MCF 10A (cell line): ENCODE measurements at places on chromosomes 4 and X.

- DNase-seq, result peak; percentile 72
Observed at GRCh38 chrX:154051201-154051810, 31.6 kb upstream of the IRAK1 start.

GRCh38 chr4:10761903-10762302, 77.3 kb upstream of the CLNK start:
- DNase-seq, result no peak

DNA sequence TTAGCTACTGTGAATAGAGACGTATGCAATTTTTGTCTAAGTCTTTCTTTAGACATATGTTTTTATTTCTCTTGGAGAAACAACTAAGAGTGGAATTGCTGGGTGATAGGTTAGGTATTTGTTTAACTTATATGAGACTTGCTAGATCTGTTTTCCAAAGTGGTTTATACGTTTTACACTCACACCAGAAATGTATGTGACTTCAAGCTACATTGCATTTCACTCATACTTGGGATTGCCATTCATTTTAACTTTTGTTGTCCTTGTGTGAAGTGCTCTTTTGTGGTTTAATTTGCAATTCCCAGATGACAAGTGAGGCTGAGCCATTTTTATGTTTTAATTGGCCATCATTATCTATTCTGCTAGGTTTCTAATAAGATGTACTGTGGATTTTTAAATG, 817.2 kb downstream of the GLUD2 start:
- DNase-seq, result no peak

DNA sequence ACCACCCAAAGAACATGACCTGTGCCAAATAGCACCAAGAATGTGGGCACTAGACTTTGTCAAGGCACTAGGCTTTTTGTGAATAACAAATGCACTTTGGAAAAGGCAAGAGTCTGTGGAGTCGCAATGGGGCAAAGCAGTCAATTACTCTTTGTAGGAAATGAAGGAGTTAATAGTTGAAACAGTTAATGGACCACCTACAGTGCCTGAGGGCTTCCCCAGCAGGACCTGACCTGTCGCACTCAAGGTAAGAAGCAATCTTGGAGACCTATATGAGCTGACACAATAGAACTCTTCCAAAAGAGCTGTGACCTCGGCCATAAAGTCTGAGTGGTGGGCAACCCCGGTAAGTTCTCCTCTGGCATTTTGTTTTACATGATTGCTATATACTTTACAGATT, 49.2 kb upstream of the CAPN6 start:
- no peak for DNase-seq

GRCh38 chr4:107857741-107858140, 33.0 kb downstream of the SGMS2 start:
- DNase-seq, result no peak

DNA sequence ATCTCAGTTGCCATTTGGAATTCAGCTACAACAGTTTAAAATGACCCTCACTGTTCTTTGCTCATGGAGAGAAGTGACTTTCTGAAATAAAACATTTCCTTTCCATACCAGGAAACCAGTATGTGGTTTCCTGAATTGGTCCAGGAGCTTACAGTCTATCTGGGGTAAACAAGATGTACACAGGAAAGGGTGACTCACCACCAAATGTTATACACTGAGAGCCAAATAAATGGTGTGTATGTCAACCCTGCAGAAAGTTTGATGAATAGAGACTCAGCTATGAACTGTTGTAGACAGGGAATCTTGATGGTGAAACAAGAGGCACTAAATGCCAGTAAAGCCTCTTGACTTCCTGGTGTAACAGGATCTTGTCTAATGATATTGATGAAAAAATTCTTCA, 100.4 kb downstream of the HS6ST2 start:
- peak; percentile 69 for DNase-seq

DNA sequence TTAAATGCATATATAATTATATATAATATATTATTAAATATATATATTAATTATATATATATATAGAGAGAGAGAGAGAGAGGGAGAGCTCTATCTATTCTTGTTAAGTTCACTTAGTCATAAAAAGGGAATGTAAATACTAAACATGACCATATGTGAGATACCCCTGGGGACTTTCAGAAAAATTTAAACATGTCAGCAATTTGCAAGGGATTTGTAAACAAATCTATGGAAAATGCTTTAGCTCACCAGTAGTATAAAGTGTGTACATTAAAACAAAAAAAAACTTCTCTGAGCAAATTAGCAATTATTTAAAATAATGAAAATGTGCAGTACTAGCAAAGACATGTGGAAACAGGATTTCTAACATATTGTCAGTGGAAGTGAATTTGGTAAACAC, 1755.5 kb downstream of the PCDH19 start:
- DNase-seq, result no peak

- DNase-seq, result no peak
Observed at GRCh38 chr4:107922486-107923473, 8.6 kb upstream of the CYP2U1 start.

- no peak for DNase-seq
Observed at GRCh38 chr4:89413518-89413917, 105.9 kb upstream of the GPRIN3 start.

DNA sequence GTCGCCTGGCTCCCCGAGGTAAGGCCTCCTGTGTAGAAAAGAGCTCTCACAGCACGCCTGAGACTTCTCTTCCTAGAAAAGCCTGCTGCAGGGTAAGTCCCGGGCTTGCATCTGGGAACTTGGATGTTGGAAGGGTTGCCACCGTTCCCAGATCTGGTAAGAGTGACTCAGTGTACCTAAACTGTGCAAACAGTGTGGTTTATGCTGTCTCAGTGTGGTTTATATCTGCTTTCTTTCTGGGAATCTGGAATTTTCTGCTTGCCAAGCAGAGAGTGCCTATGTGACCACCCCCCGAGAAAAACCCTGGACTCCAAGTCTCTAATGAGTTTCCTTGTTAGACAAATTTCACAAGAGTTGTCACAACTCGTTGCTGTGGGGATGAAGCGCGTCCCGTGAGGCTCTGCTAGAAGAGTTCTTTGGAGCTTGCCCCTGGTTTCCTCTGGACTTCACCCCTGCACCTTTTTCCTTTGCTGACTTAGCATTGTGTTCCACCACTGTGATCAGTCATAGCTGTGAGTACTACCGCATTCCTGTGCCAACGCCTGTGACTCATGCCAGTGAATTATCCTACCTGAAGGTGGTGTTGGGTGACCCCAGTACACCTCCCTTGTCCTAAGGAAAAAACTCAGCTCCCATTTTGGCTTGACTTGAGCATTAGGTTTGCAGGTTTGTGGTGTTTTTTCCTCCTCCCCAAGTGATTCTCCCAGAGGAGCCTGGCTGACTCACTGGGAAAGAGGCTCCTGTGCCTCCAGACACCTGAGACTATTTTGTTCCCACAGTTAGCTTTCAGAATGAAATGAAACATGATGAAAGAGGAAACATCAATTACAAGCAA, 14.5 kb downstream of the SLC2A9 start:
- peak; percentile 97 for DNase-seq

- DNase-seq, result peak; percentile 76
Observed at GRCh38 chr4:6720202-6720699, 4.3 kb downstream of the BLOC1S4 start.

DNA sequence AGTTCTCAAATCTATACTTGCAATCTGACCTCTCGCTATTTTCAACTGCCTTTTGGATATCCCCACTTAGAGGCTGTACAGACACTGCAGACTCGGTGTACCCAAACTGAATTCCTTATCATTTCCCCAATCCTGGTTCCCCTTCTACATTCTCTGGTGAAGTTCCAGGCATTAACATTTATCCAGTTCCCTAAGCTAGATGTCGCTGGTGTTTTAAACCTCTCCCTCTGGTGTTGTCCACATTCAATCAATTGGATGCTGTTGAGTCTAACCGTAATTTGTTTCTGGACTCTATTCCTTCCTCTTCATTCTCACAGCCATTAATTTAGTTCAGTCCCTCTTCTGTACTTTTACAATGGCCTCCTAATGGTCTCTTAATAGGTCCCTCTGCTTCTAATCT, 7.2 kb upstream of the STK26 start:
- no peak for DNase-seq

- no peak for DNase-seq
Observed at GRCh38 chrX:63282077-63282476, 69.1 kb downstream of the SPIN4 start.

- peak; percentile 45 for DNase-seq
Observed at GRCh38 chrX:12292996-12293765, 154.9 kb downstream of the FRMPD4 start.

DNA sequence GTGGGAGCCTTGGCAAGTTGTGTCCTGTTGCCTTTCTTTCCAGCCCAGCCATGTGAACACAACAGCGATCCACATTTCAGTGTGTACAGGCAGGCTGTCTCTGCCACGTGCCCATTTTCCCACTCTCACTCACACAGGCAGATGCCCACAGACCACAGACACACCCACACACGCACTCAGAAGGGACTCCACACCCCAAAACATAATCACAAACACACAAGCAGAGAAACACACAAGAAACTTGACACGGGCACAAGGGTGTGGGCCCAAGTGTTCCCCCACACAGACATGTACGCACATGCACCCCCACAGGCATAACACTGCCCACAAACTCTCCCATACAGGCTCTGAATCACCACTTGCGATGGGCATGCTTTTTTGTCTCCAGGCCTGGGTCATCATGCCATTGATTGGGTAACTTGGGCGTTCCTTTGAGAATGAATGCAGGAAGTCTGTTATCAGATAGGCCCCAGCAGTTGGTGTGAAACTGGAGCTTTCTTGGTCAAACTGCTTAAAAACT, 84.3 kb downstream of the NBDY start:
- peak; percentile 92 for DNase-seq

DNA sequence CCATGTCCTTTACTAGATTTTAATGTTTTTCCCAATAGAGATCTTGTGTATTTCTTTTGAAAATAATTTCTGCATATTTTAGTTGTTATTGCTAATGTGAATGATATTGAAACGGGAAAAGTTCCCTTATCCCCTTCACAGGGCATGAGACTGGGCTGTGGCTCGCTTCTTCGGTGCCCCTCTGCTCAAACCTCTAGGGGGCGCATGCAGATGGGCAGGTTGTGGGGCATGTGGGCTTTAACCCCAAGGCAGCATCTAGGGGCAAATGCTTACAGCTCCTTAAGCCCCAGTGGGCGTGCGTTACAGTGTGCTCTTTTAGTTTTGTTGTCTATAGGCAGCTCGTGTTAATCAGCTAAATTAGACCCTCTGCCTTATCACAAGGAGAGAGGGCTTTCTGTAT, 194.7 kb downstream of the OPHN1 start:
- DNase-seq, result peak; percentile 29

- no peak for DNase-seq
Observed at GRCh38 chrX:119381349-119381944, 17.7 kb upstream of the SLC25A43 start.

- no peak for DNase-seq
Observed at GRCh38 chrX:103503853-103504207, 15.5 kb downstream of the RAB40A start.

GRCh38 chr4:98491899-98492559, 166.4 kb downstream of the TSPAN5 start:
- DNase-seq, result no peak

DNA sequence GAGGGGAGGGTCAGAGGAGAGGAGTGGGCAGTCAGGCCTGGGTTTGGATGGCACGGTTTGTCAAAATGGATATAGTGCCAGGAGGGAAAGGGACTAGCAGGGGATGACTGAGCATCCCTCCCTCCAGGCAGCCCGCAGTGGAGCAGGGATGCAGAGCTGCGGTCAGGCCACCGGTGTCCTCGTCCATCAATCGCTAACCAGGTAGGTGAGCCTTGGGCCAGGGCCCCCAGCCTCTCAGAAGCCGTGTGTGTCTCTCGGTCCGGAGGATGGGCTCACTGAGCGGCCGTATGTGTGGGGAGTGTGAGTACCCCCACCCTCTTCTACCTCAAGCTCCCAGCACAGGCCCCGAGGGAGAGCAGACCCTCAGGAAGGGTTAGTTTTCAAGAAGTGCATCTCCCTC, 538 bp upstream of the CYTL1 start:
- DNase-seq, result no peak

DNA sequence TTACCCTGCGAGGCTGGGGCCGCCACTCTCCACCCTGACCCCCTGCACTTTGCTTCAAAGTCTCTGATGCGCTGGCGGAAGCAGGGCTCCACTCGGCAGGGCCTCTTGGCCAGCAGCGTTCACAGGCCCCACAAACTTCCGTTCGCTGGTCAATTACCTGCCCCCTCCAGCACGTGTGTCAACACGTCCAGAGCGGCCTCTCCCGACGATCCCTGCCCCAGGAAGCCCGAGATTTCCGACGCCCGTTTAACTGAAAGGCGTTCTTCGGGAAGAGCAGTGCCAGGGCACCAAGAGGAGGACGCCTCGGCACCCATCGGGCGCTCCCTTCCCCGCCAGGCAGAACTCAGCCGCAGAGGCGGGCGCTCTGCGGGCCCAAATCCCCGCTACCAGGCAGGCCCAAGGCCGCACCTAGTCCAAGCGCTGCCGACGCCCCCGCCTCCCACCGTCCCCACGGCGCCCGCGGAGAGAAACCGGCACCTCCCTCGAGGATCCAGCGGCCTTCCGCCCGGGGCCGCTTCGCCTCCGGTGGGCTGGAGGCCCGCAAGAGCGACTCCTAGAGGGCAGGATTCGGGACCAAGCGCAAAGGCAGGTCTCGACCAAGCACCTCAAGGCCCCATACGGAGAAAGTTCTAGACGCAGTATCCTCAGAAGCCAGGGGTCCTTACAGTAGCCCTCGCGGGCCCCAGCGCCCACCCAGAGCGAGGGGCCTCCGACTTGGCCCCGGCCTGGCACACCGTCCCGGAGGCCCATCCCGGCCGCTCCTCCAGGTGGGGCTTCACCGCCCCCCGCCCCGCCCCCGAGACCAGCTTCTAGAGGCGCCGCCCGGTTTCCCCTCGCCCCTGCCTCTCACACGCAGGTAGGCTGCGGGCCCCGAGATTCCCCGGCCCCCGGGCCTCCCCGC, 586 bp downstream of the BCAP31 start:
- peak; percentile 54 for DNase-seq

DNA sequence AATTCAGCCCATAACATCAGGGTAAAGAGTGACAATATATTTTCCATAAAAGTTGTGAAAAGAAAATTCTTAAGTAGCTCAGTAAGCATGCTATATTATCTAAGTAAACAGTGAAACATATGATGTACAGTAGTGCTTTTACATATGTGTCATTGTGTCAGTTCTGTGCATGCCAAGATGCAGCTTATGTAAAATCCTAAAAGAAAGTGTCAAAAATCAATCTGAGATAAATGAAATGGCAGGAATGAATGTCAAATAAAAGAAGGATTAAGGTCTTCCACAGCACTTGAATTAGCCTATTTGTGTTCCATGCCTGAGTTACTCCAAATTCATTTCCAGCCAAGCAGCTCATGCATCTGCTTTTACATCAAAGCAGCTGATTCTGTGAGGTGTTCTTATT, 452.7 kb upstream of the HS3ST1 start:
- no peak for DNase-seq

- DNase-seq, result peak; percentile 13
Observed at GRCh38 chr4:85826060-85826678, 351.2 kb downstream of the ARHGAP24 start.

- no peak for DNase-seq
Observed at GRCh38 chr4:23697722-23698121, 192.1 kb downstream of the PPARGC1A start.

- no peak for DNase-seq
Observed at GRCh38 chrX:18929775-18930174, 54.1 kb downstream of the PHKA2 start.

- DNase-seq, result peak; percentile 67
Observed at GRCh38 chr4:82733636-82734035, 65.0 kb downstream of the SCD5 start.

- DNase-seq, result no peak
Observed at GRCh38 chr4:7564242-7564641, 129.5 kb upstream of the PSAPL1 start.

GRCh38 chr4:113109106-113109718, 59.8 kb downstream of the ANK2 start:
- no peak for DNase-seq
